ENCODE measurements at places on chromosomes 3 and 15. TPM values are rescaled to one million over a fixed set of nuclear protein-coding genes. Genes with fewer than 3 reads are reported as not detected.

The NGLY1 gene
- 25.9 TPM for total RNA-seq

The ISL2 gene
- total RNA-seq, result not detected

The THAP10 gene
- total RNA-seq, result 1.4 TPM

The FSD2 gene
- total RNA-seq, result not detected

The KBTBD8 gene
- total RNA-seq, result 2.2 TPM

The ATP13A5 gene
- 0.12 TPM for total RNA-seq

The CNTN3 gene
- total RNA-seq, result 0.04 TPM

The DUOXA2 gene
- total RNA-seq, result 10.4 TPM

The GATA2 gene
- 1.1 TPM for total RNA-seq

The KCNMB2 gene
- not detected for total RNA-seq

The SMCO1 gene
- total RNA-seq, result not detected

The GOLGA8S gene
- 0.24 TPM for total RNA-seq

The CCR3 gene
- total RNA-seq, result not detected

The AGBL1 gene
- not detected for total RNA-seq

The OSTN gene
- not detected for total RNA-seq

The ADCY5 gene
- total RNA-seq, result 2.7 TPM

The IMPG2 gene
- total RNA-seq, result 0.08 TPM

The SCAMP2 gene
- total RNA-seq, result 102 TPM

The ARHGEF26 gene
- 4.7 TPM for total RNA-seq

The SLCO3A1 gene
- 23.6 TPM for total RNA-seq

The CCDC51 gene
- 15.3 TPM for total RNA-seq

The GOLGA6D gene
- total RNA-seq, result not detected

The SNTN gene
- not detected for total RNA-seq

The CACNA2D2 gene
- 0.08 TPM for total RNA-seq

The CILP gene
- 0.64 TPM for total RNA-seq

All from esophagus mucosa (tissue), 1 donor.